ENCODE measurements at places on chromosomes 16 and 17.

- no peak for DNase-seq
Measured at GRCh38 chr16:78684655-78685375, 585.4 kb downstream of the WWOX start.

DNA sequence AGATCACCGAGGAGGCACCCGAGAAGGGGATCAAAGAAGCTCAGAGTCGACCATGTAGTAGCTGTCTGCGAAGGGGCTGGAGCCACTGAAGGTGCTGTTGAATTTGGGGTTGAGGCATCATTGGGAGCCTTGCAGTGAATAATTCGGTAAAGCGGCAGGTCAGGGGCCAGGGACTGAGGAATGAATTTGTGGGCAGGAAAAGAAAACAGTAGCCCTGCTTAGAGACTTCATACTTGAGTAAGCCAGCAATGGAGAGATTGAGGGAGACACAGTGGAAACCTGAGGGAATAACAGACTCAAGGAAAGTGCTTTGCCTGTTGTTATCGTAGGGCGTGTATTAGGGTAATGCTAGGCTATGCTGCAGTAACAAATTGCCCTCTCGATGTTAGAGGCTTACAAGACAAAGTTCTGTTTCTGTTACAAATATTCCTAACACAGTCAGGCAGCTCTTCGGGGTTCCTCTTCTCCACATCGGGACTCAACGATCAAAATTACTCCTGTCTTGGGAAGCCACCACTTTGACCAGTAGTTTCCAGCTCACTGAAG lies 13.4 kb upstream of the HERPUD1 start:
- DNase-seq: no peak

- DNase-seq: no peak
Measured at GRCh38 chr16:23564575-23565363, 7.2 kb downstream of the UBFD1 start.

DNA sequence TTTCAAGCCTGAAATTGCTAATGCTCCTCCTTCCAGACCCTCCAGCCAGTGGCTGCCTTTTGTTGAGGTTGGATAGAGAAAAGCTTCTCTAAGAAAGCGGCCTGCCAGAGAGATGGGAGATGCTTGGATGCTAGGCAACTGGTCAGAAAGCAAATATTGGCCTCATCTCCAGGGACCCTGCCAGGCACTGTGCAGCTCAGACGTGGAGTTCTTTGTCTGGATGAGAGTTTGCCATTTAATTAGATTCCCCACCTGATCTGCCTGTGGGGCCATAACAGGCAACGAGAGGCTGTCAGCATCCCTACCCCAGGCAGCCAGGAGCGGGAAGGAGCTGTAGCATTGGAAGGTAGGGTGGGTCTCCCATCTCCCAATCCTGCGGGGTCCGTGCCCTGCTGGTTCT lies 52.7 kb downstream of the ASIC2 start:
- no peak for DNase-seq

DNA sequence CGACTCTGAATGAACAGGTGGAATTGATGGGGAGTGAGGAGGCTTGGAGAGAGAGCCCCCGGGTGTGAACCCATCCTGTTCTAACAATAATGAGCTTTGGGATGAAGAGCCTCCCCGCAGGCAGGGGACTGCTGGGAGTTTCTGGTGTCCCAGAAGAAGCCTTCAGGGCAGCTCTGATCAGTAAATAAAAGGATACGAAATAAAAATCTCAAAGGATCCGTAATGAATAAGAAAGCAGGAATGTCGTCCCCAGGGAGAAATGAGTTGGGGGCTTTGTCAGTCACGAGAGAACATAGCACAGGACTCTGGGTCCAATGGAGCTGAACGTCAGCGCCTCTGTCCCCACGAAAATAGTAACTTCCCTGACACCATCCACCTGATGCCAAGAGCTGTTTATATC lies 113.4 kb downstream of the PITPNC1 start:
- no peak for DNase-seq

- DNase-seq: no peak
Measured at GRCh38 chr17:61595418-61596186, 4.6 kb upstream of the NACA2 start.

GRCh38 chr16:85967111-85967510 lies 68.1 kb downstream of the IRF8 start:
- no peak for DNase-seq

DNA sequence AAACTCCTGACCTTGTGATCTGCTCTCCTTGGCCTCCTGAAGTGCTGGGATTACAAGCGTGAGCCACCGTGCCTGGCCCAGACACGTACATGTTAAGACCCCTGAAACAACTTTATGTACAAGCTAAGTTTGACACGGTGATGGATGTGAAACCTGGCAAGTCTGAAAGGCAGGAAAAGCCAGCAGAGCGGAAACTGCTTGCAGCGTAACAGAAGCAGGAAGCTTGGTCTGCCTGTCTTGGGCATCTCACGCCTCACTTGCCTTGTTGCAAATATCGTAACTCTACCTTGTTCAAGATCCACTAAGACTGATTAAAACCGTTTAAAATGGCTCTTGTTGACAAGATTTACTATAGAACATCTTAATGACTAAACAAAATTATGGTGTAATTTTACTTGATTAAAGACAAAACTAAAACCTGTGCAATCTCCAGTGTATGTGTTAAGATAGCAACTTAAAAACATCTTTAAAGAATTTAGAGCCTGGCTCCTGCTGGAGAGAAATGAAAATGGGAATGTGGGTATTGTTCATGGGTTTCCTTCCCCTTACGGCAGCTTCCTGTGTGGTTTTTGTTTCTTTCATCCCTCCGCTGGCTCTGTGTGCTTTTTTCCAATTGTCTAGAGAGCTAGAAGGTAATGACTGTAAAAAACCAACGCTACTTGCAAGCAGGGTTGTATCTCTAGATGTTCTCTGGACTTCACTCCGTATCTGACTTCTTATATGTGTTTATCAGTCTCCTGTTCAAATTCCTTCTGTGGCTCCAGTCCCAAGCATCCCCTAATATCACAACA lies 477.6 kb downstream of the XYLT1 start:
- peak; percentile 11 for DNase-seq

GRCh38 chr16:89570342-89570923 lies 5.1 kb upstream of the CPNE7 start:
- no peak for DNase-seq

GRCh38 chr17:49725452-49726130 lies 17.8 kb upstream of the SLC35B1 start:
- no peak for DNase-seq

GRCh38 chr17:7839876-7840261 lies 5.9 kb downstream of the KDM6B start:
- DNase-seq: peak; percentile 31

DNA sequence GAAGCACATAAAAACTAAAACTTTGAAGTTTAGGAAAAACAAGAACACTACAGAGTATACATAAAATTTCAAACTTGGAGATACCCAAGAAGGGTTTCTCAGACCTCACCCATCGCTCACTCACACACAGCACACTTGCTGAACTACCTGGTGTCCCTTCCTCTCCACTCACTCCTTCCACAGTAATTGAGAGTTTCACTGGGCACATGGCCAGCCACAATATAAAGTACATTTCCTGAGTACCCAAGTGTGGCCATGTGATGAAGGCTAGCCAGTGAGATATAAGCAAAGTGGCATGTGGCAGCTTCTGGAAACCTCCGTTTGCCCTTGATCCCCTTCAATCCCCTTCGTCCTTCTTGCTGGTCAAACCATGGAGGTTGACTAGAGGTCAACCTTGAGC lies 11.9 kb downstream of the TOX3 start:
- no peak for DNase-seq

DNA sequence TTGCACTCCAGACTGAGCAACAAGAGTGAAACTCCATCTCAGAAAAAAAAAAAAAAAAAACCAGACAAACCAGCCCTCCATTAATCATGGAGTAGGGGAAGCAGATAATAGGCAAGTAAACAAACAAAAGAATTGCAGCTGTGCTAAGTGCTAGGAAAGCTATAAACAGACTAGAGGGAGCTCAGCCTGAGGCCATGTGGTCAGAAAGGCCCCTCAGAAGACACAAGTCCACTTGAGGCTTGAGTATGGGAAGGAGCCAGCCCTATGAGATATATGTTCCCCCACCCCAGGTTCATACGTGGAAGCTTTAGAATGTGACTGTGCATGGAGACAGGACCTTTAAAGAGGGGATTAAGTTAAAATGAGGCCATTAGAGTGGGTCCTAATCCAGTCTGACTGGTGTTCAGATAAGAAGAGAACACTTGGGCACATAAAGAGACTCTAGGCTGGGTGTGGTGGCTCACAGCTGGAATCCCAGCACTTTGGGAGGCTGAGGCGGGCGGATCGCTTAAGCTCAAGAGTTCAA lies 132.6 kb upstream of the NOL11 start:
- DNase-seq: no peak

GRCh38 chr17:41107941-41108450 lies 2.8 kb downstream of the KRTAP4-9 start:
- no peak for DNase-seq

- peak; percentile 87 for DNase-seq
Measured at GRCh38 chr17:57810721-57811637, 38.9 kb downstream of the MRPS23 start.

- peak; percentile 99 for DNase-seq
Measured at GRCh38 chr17:49414622-49415350, at the start of gene PHB1. Gene PHB1, minus strand, starts transcription at chr17:49414882. Its CDS starts 1,618 bp downstream, at chr17:49413264.

DNA sequence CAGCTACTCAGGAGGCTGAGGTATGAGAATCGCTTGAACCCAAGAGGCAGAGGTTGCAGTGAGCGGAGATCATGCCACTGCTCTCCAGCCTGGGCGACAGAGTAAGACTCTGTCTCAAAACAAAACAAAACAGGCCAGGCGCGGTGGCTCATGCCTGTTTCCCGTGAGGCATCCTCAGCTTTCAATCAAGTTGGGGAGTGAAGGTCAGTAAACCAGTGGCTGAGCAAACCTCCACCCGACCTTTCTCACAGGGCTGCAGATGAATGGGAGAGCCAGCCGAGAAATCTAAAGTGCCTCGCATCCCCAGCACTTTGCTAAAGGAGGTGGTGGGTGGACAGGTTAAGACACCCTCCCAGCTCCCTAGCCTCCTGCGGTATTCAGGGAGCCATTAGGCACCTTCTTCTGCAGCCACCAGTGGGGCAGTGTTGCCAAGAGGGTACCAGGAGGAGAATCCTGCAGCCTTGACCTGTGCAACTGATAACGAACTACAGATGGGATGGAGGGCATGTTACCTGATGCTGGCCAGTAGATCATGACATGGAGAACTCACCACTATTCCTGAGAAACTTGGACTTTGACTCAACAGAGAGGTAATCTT lies 59.0 kb downstream of the KPNA2 start:
- no peak for DNase-seq

DNA sequence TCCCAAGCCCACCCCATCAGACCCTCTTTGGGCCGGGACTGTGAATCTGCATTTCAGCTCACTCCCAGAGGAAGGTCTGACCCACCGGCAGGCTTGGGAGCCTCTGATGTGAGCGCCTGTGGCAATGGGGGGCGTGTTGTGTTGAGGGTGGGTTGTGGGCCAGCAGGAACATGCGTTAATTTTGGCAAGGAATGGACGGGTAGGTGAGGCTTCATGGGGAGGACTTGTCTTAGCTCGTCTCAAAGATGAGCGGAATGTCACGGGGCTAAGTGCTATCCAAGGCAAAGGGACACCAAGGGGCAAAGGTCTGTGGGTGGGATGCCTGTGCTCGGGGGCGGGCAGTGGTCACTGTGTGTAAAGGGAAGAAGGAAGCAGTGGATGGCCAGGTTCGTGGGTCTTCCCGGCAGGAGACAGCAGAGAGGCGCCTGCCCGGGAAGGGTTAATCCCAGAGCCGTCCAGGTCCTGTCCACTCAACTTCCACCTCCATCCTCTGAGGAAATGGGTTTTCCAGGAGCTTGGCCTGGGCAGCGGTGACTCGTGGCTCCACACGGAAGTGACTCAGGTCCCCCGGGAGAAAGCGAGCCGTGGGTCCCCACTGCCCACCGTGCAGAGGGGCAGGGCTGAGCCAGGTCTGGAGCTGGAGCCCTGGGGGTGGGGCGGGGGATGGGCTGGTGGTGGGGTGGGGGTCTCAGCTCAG lies 17.4 kb downstream of the ADGRG1 start:
- peak; percentile 34 for DNase-seq

GRCh38 chr17:7972131-7972785 lies 30.2 kb upstream of the GUCY2D start:
- no peak for DNase-seq

GRCh38 chr16:3717235-3718018 lies at the start of gene TRAP1:
Gene TRAP1, minus strand, starts transcription at chr16:3717524. Its CDS starts 16 bp downstream, at chr16:3717508.
- DNase-seq: peak; percentile 93

GRCh38 chr16:47139561-47140185 lies 4.1 kb downstream of the NETO2 start:
- DNase-seq: no peak

DNA sequence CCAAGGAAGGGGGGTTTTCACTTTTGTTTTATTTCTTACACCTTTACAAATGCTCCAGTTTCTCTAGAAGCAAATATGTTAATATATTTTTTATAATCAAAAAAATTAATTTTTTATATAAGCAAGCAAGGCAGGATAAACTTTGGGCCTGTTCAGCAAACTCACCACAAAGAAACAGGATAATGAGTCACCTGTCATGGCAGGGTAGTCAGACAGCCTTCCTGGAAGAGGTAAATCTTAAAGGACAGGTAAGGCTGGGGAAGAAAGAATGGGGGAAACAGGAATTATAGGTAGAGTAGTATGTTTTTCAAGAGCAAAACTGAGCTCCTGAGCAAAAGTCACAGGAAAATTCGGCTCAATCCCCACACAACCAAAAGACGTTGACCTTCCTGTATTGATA lies 186.3 kb upstream of the SOX9 start:
- DNase-seq: no peak

- peak; percentile 88 for DNase-seq
Measured at GRCh38 chr16:78122774-78123315, 23.4 kb downstream of the WWOX start.

GRCh38 chr17:53186001-53186400 lies 636.7 kb upstream of the KIF2B start:
- peak; percentile 12 for DNase-seq

GRCh38 chr17:58373923-58374322 lies 21.9 kb upstream of the SUPT4H1 start:
- no peak for DNase-seq

DNA sequence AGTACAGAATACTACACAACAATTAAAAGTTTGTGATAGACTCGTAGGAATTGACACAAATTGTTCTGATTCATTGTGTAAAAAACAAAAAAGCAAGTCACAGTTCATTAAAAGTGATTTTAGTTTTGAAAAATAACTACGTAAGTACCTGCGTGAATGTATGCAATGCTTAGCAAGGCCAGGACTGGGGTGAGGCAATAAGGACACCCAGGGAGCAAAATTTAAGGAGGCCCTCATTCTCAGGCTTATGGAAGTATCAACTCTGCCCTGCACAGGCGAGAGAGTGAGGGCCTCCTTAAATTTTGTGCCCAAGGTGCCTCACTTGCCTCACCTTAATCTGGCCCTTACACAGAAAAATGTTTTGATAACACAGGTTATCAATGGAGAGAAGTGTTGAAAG lies 31.4 kb downstream of the NOG start:
- DNase-seq: no peak

DNA sequence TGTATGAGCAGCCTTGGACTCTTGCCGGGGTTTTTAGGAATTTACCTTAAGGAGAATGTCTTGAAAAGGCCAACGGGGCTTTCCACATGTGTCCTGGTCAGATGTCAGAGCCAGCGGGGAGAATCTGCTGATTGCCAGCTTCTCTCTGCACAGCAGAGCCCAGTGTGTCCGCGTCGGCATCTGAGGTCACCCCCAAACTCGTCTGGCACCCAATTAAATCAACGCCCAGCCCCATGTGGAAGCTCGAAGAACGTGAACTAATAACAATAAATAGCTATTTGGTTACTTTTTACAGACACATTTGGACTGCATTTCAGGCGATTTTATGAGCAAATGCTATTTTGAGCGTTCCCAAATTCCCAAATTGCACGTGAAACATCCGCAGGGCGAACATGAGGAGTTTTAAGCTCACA lies 303.5 kb downstream of the FOXL1 start:
- no peak for DNase-seq
